Activated CD8-positive, alpha-beta memory T cell treated with anti-CD3 and anti-CD28 coated beads for 4 hours (primary cell): ENCODE measurements at places on chromosomes 4 and X.

- no peak for DNase-seq
Measured at GRCh38 chr4:182547435-182547834, 304.2 kb downstream of the TENM3 start.

GRCh38 chrX:46912603-46913491 is 626 bp downstream of the JADE3 start:
- no peak for DNase-seq

DNA sequence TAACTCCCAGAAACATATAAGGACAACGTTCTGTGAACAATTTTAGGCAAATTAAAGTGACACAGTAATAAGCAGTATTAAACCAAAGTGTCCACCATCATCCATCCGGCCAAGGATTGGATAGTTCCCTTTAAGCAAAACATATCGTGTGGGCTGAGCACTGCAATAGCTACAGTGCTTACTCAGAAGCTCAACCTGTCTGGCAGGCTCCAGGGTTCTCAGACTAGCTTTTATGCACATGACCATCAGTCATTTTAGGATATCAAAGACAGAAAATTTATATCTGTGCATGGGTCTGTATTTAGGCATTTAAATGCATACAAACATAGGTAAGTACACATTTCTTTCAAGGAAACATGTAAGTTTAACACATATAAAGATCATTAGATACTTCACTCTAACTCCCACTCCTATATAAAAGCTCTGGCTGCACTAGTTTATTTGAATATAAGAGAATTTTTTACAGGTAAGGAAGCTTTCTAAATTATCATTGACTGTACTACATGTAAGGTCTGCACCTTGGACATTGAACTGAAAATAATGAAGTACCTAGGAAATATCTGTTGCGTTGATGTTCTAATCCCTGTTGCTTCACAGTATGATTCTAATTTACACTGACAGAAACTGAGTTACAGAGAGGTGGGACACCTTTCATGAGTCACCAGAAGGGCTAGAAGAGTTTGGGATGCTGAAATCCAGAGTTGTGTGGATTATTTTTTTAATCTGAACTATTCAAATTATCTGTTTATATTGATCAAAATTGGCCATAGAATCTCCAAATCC is 67.6 kb downstream of the ELOVL6 start:
- DNase-seq, result no peak

DNA sequence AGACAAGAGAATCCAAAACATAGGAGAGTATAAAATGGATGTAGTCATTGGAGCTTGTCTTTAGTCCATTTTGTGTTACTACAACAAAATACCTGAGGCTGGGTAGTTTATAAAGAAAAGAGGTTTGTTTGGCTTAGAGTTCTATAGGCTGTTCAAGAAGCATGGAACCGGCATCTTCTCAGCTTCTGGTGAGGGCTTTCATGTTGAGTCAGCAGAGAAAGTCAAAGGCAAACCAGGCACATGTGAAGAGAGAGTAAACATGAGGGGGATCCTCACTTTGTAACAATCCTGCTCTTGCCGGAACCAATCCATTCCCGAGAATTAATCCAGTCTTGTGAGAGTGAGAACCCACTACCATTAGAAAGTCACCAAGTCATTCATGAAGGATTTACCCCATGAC is 8.1 kb upstream of the HCCS start:
- DNase-seq, result no peak

DNA sequence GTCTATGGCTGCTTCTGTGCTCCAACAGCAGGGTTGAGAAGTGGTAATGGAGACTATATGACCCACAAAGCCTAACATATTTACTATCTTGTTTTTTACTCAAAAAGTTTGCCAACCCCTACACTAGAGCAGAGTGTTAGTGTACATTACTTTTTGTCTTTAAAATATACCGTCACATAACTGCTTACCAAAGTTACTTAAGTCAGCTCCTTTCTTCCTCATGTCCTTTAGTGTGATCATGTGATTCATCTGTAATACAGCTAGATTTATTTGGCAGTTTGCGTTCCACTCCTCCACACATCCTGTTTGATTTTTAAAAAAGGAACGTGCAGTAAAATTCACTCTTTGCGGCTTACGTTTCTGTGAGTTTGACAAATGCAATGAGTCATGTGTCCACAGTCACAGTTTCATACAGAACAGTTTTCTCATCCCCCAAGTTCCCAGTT is 162.4 kb upstream of the GPRIN3 start:
- DNase-seq, result peak; percentile 5

- no peak for DNase-seq
Measured at GRCh38 chr4:9918484-9918883, 102.8 kb downstream of the SLC2A9 start.

GRCh38 chr4:181166742-181167399 is 1076.3 kb upstream of the TENM3 start:
- no peak for DNase-seq

DNA sequence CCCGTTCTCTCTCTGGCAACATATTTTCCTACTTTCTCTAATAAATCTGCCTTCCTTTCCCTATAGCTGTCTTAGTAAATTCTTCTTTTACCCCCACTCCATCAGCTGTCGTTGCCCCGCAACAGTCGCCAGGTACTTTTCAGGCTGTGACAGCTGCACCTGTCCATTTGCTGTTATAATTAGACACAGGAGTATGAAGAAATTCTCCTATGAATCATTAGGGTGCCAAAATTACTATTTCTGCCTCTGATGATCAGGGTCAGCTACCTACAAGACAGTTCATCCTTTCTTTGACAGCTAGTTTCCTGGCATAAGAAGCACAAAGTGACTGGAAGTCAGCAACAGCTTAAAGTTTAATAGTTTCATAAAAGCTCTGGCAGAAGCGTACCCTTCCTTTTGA is 19.5 kb upstream of the GALNTL6 start:
- no peak for DNase-seq

GRCh38 chrX:41984628-41985027 is 61.3 kb upstream of the CASK start:
- DNase-seq, result no peak

GRCh38 chrX:105006103-105006502 is 214.4 kb downstream of the TEX13A start:
- no peak for DNase-seq

GRCh38 chrX:44899946-44900345 is 27.0 kb downstream of the KDM6A start:
- no peak for DNase-seq

- no peak for DNase-seq
Measured at GRCh38 chr4:176744091-176744490, 48.6 kb downstream of the VEGFC start.
